ENCODE measurements at places on chromosomes 1 and 21. TPM values are rescaled to one million over a fixed set of nuclear protein-coding genes. Genes with fewer than 3 reads are reported as not detected.

BMP8B gene
- 2.0 TPM for total RNA-seq

GRCh38 chr1:231860221-231861088 is 233.9 kb downstream of the DISC1 start:
- no peak for DNase-seq

DNA sequence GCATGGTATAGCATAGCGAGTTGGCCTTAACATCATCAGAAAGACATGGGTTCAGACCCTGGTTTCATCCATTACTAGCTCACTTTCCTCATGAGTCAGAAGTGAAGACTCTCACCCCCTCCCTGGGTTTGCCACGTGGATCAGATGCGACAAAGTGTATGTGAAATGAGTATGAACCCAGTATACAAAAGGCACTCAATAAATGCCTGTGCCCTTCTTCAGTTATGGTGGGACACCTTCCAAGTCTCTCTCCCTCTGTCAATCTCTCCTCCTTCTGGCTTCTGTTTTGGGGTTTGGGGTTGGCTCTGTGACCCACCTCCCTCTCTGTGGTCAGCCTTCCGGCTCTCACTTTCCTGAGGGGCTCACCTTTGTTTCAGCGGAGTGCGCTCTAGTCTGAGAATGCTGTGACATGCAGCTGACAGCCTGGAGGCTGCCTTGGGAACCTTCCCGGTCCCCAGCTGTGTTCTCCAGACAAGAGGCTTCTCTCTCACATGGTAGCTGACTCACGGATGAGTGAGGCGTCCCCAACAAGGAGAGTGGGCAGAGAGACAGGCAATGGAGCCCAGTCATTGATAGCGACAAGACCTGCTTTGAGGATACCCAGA is 155.0 kb upstream of the EDN2 start:
- DNase-seq: no peak

GRCh38 chr1:153985941-153986761 is at the start of gene RAB13:
Gene RAB13, minus strand, starts transcription at chr1:153986339. Its CDS starts 103 bp downstream, at chr1:153986236.
- DNase-seq: peak; percentile 69

DNA sequence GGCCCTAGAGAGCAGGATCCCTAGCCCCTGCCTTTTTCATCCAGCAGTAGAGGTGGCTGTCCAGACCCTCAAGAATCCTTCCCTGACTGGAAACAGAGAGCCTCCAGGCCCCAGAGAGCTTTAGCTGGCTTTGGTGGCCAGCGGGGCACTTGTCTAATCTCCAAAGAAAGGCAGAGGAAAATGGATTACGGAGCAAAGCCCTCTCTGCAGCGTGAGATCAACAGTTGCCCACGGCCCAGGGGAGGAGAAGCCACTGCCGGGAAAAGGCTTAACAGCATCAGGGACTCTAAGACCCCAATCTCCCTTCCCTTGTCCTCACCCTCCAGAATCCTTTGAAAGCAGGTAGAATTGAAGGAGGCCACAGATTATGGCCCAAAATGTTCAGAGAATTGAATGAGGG is 35.8 kb upstream of the GRIK3 start:
- no peak for DNase-seq

DNA sequence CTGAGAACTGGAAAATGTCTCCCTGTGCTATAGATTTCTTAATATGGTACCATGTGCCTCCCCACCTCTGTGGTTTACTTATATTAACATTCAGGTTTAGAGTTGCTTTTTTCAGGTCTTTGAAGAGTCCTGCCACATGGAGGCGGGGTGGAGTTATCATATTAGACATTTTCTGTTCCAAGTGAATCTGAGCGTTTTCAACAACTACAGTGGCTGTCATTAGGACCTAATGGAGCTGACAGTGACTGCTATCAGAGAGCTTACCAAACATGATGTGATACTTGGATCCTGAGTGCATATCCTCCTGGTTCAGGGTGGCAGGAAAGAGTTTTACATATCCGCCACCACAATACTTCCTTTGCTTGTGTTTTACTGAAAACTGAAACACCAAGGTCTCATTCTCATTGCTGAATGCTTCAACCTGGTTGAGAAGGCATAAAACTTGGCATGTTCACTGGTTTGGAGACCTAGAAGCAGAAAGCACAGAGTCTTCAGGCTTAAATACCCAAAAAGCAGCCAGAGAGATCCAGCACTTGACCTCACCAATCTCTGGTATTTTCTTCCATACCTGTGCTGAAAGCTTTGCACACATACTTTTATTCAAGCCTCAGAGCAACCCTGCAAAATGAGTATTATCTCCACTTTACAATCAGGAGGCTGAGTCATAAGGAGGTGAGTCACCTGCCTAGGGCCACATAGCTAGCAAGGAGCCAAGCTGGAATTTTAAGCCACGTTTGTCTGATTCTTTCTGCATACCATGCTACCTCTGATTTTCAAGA is 47.4 kb upstream of the OSBPL9 start:
- DNase-seq: no peak

MAGOH gene
- 33.6 TPM for total RNA-seq

SMCP gene
- not detected for total RNA-seq

- DNase-seq: no peak
These were observed 71.5 kb downstream of the UMODL1 start for GRCh38 chr21:42142627-42143026.

DNA sequence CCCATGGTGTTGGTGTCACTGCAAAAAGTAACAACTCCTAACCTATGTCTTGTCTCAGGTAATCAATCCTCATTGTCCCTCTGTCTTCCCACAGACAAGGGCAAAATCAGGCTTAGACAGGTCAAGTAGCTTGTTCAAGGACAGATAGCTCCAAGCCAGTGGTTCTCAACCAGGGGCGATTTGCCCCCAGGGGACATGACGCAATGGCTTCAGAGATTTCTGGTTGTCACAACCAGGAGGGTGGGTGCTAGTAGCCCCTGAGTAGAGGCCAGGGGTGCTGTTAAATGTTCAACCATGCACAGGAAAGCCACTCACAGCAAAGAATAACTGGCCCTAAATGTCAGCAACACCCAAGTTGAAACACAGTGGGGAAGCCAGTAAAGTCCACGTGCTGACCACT is 178.9 kb downstream of the RUNX1 start:
- DNase-seq: no peak

GRCh38 chr21:45818904-45819285 is 162.7 kb upstream of the COL6A1 start:
- no peak for DNase-seq

- DNase-seq: no peak
These were observed 52.8 kb upstream of the EDARADD start for GRCh38 chr1:236341298-236341697.

DNA sequence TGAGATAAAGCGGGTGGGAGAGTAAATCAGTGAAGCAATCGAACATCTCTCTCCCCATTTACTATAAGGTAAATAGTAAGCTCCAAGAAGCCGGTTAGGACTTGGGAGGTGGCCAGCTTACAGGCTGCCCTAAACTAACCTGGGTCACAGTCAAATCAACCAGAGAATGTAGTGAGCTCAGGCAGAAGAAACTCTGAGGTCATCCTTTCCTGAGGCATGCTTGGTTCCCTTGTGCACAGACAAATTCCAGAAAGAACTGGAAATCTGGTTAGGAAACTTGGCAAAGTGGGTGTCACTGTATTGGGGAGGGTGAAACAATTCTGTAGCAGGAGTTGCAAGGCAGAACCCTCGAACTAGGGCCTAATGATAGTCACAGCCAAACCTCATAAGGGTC is 72.5 kb downstream of the NTMT2 start:
- DNase-seq: peak; percentile 35

DNA sequence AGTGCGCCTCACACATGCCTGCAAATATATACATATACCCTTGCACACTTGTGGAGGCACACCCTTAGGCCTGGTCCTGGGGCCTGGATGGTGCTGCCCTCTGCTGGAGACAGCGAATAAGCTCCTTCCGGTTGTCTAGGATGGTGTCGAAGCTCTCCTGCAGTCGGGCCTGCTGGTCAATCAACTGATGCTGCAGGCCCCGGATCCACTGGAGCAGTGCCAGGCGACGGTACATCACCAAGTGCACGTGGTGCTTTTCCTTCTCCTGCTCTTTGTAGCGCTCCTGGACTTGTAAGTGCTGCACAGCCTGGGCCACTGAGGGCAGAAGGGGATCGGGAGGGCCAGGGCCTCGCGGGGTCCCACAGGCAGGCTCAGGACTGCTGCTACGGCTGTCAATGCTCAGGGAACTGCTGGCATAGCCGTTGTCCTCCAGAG is 3.1 kb downstream of the C1orf216 start:
- DNase-seq: peak; percentile 18

DNA sequence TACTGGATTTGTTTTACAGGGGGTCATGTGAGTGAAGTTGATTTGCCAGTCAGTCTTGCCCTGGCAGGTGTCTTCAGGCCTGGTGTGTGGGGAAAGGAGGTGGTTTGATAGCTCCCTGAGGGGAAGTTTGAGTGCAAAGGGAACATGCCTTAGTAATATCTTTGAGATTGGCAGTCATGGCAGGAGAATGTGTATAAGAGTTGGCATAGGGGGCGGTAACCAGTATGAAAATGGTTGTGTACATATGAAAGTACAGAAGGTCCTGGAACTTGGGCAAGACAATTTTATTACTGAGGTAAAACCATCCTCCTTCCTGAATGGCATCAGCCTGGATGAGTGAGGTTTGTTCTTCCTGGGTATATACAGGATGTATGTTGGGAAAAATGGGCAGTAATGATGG is 37.6 kb upstream of the PLA2G5 start:
- no peak for DNase-seq

DNA sequence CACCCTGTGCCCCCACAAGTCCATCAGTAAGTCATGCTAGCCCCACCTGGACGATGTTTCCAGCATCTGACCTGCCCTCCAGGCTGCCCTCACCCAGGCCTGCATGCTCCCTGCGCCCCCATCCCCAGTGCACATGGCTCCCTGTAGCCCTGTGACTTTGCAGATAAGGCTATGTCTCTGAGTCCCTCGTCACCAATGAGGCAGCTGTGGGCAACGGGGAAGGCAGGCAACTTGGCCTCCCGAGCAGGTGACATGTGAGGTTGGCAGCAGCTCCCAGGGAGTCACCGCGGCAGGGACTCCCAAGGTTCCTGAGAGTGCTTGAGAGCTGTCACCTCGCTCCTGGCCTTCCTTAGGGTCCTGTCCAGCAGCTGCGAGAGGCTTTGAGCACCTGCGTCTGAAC is 32.4 kb upstream of the AGPAT3 start:
- DNase-seq: no peak

DNA sequence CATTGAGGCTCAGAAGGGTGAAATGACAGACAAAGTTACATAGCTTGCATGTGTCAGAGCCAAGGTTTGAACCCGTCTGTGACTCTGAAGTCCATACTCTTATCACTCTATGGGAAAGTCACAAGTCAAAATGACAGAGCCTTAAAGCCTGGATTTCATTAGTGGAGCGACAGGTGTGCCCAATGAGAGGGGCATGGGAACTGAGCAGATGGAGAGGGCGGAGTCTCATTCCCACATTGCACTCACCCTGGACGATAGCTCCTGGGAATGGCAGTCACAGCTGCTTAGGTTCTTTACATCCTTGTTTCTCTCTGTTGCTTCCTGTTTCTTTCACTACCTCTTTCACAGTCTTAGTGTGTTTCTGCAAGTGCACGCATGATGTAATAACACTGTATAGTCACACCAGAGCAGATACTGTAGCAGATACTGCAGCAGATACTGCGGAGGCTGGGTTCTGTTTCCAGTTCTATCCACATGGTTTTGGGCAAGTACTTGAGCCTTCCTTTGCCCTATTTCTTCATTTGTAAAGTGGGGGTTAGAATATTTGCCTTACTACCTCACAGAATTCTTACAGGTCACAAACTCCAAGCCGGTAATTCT is 127.2 kb downstream of the ZSCAN20 start:
- no peak for DNase-seq

DNA sequence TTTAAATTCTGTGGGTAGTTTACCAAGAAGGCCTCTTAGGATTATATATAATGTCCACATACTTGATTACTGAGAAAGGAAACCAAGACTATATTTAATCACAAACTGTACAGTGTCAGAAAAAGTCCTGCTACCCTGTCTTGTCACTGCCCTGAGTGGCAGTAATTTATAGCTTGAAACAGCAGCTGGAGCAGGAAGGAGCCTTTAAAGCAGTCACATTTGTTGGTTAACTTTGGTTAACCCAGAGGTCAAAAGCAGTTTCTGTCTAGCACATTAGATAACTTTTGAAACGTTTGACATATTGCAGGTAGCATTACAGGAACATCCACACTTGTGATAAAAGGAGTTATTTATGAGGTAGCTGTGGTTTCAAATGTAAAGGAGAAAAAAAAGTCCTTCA is 161.7 kb downstream of the ROR1 start:
- DNase-seq: no peak

- DNase-seq: no peak
These were observed 15.1 kb downstream of the TAF13 start for GRCh38 chr1:109060707-109061106.

DNA sequence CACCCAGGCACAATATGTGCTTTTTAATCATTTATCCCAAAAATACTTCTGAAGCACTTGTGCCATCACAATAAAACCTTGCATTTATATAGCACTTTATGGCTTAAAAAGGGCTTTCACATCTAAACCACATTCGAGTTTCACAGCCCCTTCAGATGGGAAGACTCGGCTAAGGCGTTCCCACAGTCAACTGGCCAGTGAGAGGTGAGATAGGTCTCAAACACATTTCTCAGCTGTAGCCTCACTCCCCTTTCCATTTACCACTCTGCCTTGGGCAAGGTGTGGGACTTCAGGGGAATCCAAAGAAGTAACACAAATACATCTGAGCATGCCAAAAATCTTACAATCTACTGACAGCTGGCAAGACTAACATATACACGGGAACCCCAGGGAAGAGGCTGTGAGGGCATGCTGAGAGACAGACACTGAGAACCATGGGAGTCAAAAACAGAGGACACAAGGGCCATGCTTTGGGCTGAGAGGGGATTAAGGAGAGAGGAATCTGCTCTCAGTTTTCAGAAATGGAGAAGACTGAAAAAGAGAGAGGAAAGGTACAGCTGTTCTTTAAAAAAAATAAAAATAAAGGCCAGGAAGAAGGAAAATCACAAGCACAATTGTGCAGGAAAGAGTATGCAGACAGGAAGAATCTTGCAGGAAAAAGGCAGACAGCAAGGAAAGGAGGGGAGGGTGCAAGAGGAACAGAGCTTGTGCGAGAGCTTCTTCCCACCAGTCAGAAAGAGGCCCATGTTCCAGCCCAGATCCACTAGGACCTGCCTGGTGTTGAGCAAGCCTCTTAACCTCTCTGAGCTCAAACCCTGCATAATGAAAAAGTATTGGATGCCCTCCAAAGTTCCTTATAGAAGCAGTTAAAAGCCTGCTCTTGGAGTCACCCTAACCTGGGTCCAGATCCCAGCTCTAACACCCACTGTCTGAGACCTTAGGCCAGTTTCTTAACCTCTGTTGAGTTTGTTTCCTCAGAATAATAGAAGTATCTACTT is 73.5 kb downstream of the JAK1 start:
- no peak for DNase-seq

BEST4 gene
- total RNA-seq: 0.10 TPM

- DNase-seq: no peak
These were observed 12.2 kb upstream of the RIPK4 start for GRCh38 chr21:41778930-41779600.

DSCAM gene
- 0.20 TPM for total RNA-seq

KCTD3 gene
- total RNA-seq: 51.7 TPM

GRCh38 chr1:46393510-46393909 is 607 bp upstream of the FAAH start:
- no peak for DNase-seq
